Fibroblast of lung (primary cell): ENCODE measurements at places on chromosomes 1 and 21.

GRCh38 chr1:202113690-202114300 lies 8.9 kb upstream of the GPR37L1 start:
- DNase-seq, result no peak

- no peak for DNase-seq
Observed at GRCh38 chr1:112937495-112937894, 18.5 kb downstream of the SLC16A1 start.

GRCh38 chr1:199522936-199523335 lies 504.6 kb upstream of the NR5A2 start:
- peak; percentile 5 for DNase-seq

GRCh38 chr1:22755641-22756040 lies 45.0 kb downstream of the EPHB2 start:
- no peak for DNase-seq
